Activated naive CD8-positive, alpha-beta T cell treated with anti-CD3 and anti-CD28 coated beads for 36 hours (primary cell): ENCODE measurements at places on chromosomes 11 and 22. TPM values are rescaled to one million over a fixed set of nuclear protein-coding genes. Genes with fewer than 3 reads are reported as not detected.

Gene SEPTIN3
- 0.27 TPM for total RNA-seq

DNA sequence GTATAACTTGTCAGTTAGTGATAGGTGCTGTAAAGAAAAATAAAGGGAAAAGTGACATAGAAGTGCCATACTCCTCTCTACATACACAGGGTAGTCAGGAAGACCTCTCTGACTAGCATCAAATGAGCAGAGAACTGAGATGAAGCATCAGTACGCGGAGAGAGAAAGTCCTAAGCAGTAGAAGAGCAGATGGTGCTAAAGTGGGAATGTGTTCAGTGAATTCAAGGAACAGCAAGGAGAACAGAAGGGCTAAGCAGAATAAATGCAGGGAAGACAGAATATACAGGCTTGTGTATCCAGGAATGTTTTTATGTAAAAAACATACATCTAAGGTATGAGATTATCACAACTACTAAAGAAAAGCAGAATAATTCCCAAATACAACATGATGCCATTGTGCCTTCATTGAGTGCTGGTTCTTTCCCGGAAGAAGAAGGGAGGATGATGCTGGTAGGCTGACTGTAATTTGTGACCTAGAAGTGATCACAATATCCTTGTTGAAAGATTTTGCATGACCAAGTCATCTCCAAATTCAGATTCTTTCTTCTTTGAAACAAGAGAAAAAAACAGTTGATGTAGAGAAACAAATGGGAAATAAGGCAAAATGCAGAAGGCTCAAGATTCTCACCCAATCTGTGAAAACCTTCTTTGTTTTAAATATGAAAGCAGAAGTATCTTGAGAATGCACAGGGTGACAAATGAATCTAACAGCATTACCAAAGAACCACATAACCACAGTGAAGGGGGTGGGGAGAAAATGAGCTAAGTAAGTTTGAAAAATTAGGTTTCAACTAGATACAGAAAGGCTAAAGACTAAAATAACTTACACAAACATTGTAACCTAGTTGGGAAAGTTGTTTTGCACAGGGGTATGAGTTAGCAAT lies 20.5 kb downstream of the MRE11 start:
- H3K4me3 ChIP-seq = no peak overlapping the region
- H3K36me3 ChIP-seq = peaks cover 43% of the 10 kb centered on the region
- H3K27me3 ChIP-seq = no peaks in the 10 kb centered on the region
- H3K27ac ChIP-seq = peak overlapping the region; percentile 3

GRCh38 chr11:73971175-73971719 lies 11.4 kb downstream of the UCP2 start:
- H3K27me3 ChIP-seq = no peaks in the 10 kb centered on the region
- no peak overlapping the region for H3K4me3 ChIP-seq
- DNase-seq = no peak
- peaks cover 80% of the 10 kb centered on the region for H3K4me1 ChIP-seq

Gene CEND1
- total RNA-seq = 0.94 TPM

- H3K27ac ChIP-seq = no peak overlapping the region
- H3K4me1 ChIP-seq = peaks cover 3% of the 10 kb centered on the region
- DNase-seq = no peak
- H3K27me3 ChIP-seq = no peaks in the 10 kb centered on the region
These were observed 8.4 kb upstream of the ALG8 start for GRCh38 chr11:78147807-78148206.
